ENCODE measurements at places on chromosomes 6 and 20. TPM values are rescaled to one million over a fixed set of nuclear protein-coding genes. Genes with fewer than 3 reads are reported as not detected.

The VNN1 gene
- 0.21 TPM for polyA plus RNA-seq

The FBXO9 gene
- polyA plus RNA-seq = 90.6 TPM

The DEFB110 gene
- polyA plus RNA-seq = not detected

The GHRH gene
- not detected for polyA plus RNA-seq

The ARMH2 gene
- not detected for polyA plus RNA-seq

The CRIP3 gene
- 2.6 TPM for polyA plus RNA-seq

The ADAM33 gene
- polyA plus RNA-seq = 3.9 TPM

The ADGB gene
- 0.50 TPM for polyA plus RNA-seq

The ACTR5 gene
- polyA plus RNA-seq = 9.4 TPM

The FOXQ1 gene
- 10.9 TPM for polyA plus RNA-seq

The SLC26A8 gene
- polyA plus RNA-seq = 0.32 TPM

The JPH2 gene
- 1.4 TPM for polyA plus RNA-seq

The LY6G6C gene
- polyA plus RNA-seq = 0.28 TPM

The OR2H1 gene
- polyA plus RNA-seq = not detected

The BHLHE23 gene
- polyA plus RNA-seq = not detected

The OR12D3 gene
- polyA plus RNA-seq = not detected

The BANF2 gene
- not detected for polyA plus RNA-seq

The MED23 gene
- 52.3 TPM for polyA plus RNA-seq

The MLIP gene
- 0.62 TPM for polyA plus RNA-seq

The TSBP1 gene
- not detected for polyA plus RNA-seq

The TNFRSF21 gene
- 35.2 TPM for polyA plus RNA-seq

The KCNK16 gene
- polyA plus RNA-seq = not detected

The FAM184A gene
- polyA plus RNA-seq = 10.2 TPM

The NT5E gene
- polyA plus RNA-seq = 5.5 TPM

The SAYSD1 gene
- polyA plus RNA-seq = 20.4 TPM

The ANKEF1 gene
- polyA plus RNA-seq = 8.7 TPM

The HLA-DOA gene
- 5.3 TPM for polyA plus RNA-seq

The RNF144B gene
- polyA plus RNA-seq = 18.4 TPM

The BCAS1 gene
- polyA plus RNA-seq = 2.1 TPM

The TOX2 gene
- polyA plus RNA-seq = 2.7 TPM

The TP53TG5 gene
- polyA plus RNA-seq = 0.76 TPM

The CCN6 gene
- 4.3 TPM for polyA plus RNA-seq

The DYNLRB1 gene
- polyA plus RNA-seq = 203 TPM

The CALHM4 gene
- 1.3 TPM for polyA plus RNA-seq

The SNRPB2 gene
- polyA plus RNA-seq = 125 TPM

The SIRPG gene
- not detected for polyA plus RNA-seq

The PPP1R3G gene
- 1.5 TPM for polyA plus RNA-seq

The SIGLEC1 gene
- polyA plus RNA-seq = 0.60 TPM

The NKX2-4 gene
- not detected for polyA plus RNA-seq

The MCCD1 gene
- polyA plus RNA-seq = 17.7 TPM

The MYLK2 gene
- polyA plus RNA-seq = 0.57 TPM

The SLC22A2 gene
- polyA plus RNA-seq = 12.8 TPM

The DCDC2 gene
- 128 TPM for polyA plus RNA-seq

The PRELID3B gene
- 81.5 TPM for polyA plus RNA-seq

The EBF4 gene
- 27.1 TPM for polyA plus RNA-seq

The FLRT3 gene
- polyA plus RNA-seq = 138 TPM

The CTAGE9 gene
- polyA plus RNA-seq = not detected

The KHDC1L gene
- 0.33 TPM for polyA plus RNA-seq

The PRR18 gene
- 0.21 TPM for polyA plus RNA-seq
